CD4-positive, alpha-beta T cell (primary cell): ENCODE measurements at places on chromosomes 5 and 9.

DNA sequence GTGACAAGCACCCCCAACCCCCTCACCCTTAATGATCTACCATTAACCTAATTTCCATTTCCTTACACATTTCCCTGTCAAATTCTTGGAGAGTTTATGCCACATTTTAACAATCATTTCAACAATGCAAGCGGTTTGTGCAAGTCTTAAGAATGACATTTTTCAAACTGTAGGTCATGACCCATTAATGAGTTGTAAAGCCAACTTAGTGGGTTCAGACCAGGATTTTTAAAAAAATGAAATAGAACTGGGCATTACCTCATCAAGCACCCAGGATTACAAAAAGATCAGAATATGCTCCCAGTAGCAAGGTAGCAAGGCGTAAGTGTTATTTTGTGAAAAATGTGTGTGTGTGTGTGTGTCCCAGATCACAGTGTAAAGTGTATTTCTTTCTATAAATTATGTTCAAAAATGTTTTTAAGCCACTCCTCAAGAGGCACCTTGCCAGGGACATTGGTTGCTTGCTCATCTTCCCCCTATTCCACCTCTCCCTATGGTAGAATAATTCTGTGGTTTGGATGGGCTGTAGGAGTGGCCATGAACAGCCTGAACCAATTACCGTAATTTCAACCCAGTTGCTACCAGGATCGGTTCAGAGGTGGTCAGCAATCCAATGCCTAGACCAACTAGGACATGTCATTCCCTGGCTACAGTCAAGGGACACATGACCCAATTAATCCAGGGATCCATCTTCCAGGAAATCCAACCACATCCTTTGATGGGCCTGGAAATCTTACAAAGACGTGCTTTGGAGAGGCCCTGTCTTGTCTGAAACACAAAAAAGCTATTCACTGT lies 14.4 kb upstream of the TGFBR1 start:
- DNase-seq: no peak

GRCh38 chr5:52469835-52470234 lies 317.9 kb upstream of the ITGA1 start:
- DNase-seq: no peak

GRCh38 chr9:112076814-112077213 lies 98.3 kb downstream of the SUSD1 start:
- DNase-seq: no peak

- DNase-seq: no peak
These were observed 67.9 kb downstream of the TNC start for GRCh38 chr9:115050002-115050490.

DNA sequence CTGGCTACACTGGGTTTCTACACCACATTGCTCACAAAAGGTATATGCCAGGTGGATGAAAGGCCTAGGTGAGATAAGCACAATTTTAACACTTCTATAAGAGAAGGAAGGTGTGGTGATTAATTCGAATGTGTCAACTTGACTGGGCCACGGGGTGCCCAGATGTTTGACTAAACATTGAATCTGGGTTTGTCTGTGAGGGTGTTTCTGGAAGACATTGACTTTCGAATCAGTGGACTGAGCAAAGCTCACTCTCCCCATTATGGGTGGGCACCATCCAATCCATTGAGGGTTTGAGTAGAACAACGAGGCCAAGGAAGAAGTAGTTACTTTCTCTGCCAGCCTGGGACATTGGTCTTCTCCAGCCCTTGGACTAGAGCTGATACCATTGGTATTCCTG lies 78.2 kb upstream of the COL5A1 start:
- no peak for DNase-seq

DNA sequence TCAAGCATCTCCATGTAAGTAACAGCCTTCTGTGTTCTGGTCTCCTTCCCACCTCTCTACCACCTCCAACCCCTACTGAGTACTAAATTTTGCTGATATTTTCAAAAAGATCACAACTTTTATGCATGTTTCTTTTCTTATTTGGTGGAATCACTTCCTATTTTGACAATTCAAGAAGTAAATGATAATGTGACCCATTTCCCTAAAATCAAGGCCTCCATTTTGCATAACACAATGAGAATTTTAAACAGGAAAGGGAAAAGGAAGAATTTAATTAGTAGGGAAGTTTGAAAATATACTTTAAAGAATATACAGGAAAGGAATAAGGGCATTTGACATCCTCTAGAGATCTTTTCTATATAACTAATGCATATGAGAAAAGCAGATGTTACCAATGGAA lies 212.9 kb upstream of the RASA1 start:
- no peak for DNase-seq

DNA sequence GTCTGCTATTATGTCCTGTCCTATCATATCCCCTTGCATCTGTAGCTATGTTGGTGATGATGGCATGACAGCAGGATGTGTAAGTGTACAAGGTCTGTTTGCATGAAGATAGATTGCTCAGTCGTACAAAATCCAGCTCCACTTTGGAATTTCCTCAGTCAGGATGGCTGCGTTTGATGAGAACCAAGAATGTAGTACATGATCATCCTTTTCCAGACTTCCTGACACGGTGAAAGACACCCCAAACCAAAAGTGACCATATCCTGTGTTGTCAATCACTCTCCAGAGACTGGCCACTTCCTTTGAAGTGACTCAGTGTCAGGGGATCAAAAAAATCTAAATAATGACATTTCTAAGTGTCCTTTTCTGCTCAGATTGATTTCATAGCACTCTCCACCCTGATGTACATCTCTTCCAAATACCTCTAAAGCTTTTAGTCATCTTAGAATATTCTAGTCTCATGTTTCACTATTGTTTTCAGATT lies 213.4 kb downstream of the PLK2 start:
- no peak for DNase-seq

GRCh38 chr9:121226175-121226574 lies 24.5 kb upstream of the RAB14 start:
- DNase-seq: no peak

DNA sequence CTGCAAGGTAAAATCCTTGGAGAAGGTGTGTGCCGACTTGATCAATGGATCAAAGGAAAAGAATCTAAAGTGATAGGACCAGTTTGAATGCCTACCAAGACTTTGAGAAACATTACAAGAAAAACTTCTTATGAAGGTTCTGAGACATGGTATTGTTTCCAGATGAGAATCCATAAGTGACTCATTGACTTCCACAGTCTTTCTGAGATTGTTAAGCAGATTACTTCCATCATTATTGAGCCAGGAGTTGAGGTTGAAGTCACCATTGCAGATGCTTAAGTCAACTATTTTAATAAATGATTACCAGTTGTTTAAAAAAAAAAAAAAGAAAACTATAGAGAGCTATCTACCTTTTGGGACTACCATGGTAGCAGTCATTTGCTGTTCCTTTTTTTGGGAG lies 7.0 kb downstream of the LNPEP start:
- DNase-seq: no peak

- DNase-seq: no peak
These were observed 65.8 kb upstream of the RANBP3L start for GRCh38 chr5:36367524-36367923.

DNA sequence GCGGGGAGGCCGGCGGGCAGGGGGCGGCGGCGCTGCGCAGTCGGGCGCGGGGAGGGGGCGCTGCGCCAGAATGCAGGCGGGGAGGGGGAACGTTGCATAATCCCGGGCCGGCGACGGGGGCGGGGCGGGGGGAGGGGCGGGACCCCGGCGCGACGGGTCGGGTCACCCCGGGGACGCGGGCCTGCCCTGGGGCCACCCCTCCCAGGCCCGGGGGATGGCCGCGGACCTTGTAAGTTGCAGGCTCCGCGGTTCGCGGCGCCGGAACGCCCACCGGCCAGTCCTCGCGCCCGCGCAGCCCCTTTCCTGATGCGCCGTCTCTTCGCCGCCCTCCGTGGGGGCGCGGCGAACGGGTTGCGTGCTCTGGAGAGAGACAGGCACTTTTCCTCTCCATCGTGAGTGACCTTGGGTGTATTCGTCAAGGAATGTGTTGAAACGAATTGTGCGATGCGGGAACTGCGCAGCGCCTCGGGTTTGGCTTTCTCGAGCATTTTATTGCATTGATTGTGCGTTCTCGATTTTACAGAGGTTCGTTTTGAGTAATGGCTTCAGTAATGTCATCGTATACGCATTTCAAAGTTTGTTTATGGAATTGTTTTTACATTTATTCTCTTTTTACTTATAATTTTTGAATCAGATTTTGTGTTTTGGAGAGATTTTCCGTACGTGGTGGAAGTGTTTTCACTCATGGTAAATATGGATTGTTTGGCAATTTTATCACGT lies 802 bp downstream of the SPIN1 start:
- DNase-seq: peak; percentile 46

- peak; percentile 83 for DNase-seq
These were observed 3.2 kb downstream of the RAB24 start for GRCh38 chr5:177300236-177300880.

- DNase-seq: no peak
These were observed 168.4 kb upstream of the NR3C1 start for GRCh38 chr5:143571642-143572624.

GRCh38 chr5:177183766-177184360 lies 50.3 kb downstream of the NSD1 start:
- no peak for DNase-seq
